CD4-positive, alpha-beta T cell treated with Interleukin-6 for 4 hours (primary cell): ENCODE measurements at places on chromosomes 1 and 21.

DNA sequence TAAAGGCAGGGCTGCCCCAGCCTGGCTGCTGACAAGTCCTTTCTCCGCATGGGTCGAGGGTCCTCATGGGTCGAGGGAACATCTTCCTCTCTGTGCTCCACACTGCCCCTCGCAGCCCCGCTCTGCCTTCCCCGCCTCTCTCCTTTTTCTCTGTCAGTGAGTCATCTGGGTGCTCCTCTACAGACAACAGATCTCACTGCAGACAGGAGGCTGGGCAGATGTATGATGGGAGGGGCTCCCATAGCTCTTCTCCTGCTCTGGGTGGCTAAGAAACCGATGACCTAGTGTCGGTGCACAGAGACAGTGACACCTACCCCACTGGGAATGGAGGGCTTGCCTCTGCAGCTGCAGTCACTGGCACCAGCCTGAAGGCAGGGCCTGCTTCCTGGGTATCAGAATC, 5.5 kb downstream of the KCNA10 start:
- no peak for DNase-seq

- DNase-seq: no peak
These were observed 8.3 kb downstream of the KDF1 start for GRCh38 chr1:26951821-26952497.

- DNase-seq: no peak
These were observed 76.1 kb upstream of the C8B start for GRCh38 chr1:57041901-57042300.

DNA sequence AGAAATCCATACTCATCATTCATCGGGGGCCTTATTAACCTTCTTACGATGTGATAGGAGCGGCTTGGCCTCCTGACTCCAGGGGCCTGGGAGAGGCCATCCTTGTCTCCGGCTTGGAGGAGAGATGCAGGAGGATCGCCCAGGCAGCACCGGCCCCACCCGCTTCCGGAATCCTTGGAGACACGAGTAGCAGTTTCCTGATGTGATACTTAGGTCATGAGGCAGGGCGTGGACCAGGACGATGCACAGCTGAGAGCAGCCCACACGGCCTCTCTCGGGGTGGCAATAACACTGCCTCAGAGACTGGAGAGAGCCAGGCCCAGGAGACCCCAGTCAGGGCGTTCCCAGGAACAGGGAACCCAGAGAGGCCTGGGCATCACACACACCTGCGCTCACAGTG, 163.6 kb upstream of the ARHGEF16 start:
- no peak for DNase-seq

DNA sequence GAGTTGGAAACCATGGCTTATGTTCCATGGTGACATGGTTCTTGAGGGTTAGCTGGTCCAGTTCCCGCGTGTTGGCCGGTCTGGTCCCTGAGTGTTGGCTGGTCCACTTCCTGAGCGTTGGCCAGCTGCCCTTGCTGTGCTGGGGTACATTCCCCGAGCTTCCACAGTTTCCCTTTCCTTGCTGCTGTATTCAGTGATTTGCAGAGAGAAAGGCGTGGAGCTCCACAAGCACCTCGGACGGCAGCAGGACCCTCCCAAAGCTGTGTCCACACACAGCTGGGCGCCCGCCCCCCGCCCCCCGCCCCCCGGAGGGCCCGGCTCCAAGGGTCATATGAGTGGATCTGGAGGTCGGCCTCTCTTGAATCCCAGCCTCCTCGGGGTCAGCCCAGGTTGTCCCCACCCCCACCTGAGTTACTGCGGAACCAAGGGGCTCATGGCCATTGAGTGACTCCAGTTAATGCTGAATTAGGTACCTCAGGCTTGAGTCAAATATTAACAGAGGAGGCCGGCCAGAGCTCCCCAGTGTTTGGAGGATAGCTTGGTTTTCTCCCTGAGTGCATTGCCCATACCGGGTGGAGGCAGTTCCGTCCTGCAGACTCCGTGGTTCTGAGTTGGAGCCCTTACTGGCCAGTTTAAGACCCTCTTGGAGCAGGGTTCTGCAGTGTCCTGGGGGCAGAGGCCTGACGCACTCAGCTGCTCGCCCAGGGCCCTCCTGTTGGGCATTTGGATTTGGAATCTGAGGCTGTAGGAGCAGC, 18.4 kb downstream of the COL18A1 start:
- no peak for DNase-seq

DNA sequence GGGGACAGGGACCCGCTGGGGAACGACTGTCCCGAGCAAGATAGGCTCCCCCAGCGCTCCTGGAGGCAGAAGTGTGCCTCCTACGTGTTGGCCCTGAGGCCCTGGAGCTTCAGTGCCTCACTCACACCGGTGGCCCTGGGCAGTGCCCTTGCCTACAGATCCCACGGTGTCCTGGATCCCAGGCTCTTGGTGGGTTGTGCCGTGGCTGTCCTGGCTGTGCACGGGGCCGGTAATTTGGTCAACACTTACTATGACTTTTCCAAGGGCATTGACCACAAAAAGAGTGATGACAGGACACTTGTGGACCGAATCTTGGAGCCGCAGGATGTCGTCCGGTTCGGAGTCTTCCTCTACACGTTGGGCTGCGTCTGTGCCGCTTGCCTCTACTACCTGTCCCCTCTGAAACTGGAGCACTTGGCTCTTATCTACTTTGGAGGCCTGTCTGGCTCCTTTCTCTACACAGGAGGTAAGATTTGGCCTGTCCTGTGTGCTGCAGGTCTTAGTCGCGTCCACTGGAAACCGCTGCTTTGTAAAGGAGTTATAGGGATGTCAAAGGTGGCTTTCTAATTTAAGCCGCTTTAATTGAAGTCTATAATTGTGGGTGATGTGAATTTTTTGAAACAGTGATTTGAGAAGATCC, 717 bp downstream of the UBIAD1 start:
- peak; percentile 23 for DNase-seq

GRCh38 chr1:19140465-19140864, 69.6 kb downstream of the UBR4 start:
- DNase-seq: no peak

- no peak for DNase-seq
These were observed 133.1 kb downstream of the SETD4 start for GRCh38 chr21:35927262-35927661.

- no peak for DNase-seq
These were observed 138.4 kb upstream of the DSCAM start for GRCh38 chr21:40985370-40985769.

- DNase-seq: no peak
These were observed 340.3 kb downstream of the SEC16B start for GRCh38 chr1:177629526-177629925.

DNA sequence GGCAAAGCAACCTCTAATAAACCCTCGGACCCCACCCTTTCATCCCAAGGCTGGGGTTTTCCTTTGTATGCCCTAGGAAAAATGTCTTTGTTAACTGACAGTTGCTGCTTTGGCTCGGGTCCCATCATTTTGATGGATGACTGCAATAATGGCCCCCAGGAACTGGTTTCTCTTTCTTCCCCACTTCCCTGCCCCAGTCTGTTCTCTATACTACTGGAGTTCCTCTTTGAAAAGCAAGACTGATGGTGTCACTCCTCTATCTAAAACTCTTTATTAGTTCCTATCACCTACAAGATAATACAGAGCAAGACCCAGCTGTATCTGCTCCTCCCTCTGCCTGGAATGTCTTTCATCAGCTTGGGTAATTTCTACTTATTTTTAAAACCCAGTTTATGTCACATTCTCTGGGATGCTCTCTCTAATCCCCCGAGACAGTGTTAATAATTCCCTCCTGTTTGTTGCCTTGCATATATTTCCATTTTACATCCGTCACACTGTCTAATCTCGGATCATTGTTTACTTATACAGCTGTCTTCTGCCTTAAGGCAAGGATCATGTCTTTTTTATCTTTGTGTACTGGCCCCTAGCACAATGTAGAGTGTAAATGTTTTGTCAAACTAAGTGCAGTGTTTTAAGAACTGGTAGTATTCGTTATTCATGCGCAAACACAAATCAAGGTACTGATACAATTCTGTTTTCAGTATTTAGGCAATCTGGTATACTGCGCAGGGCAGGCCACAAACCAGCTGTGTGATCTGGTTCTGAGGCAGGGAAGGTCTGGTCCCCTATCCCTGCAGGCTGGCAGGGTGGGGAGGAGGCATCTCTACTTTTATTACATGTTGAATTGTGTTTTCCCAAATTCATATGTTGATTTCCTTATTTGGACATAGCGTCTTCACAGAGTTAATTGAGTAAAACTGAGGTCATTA, 16.1 kb downstream of the SLAMF1 start:
- DNase-seq: no peak

DNA sequence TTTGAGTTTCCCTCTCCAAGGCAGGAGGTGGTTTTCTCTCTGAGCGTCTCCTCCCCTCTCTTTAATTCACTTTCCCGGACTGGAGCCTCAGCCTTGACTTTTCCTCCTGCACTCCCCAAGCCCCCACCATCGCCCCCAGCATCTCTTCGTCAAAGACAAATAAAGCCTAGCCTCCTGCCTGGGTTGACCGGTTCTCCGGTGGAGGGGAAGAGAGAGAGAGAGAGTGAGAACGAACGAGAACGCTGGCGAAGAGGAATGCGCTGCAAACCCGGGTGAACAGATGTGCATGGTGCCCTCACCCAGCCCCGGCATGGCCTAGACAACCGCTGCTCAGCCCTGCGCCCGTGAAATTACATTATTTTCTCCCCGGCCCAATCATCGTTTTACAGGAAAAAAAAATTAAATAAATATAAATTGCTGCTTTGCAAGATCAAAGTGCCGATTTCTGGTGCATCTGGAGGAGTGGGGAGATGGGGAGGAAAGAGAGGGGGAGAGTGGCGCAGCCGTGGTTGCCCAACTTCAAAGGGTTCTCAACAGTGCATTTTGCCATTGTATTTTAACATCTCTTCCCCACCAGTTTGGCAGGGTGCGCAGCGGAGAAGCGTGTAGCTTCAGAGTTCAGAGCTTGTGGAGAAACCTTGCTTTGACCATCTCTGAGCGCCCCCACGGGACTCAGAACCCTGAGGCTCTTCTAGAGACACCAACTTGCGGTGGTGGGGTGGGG, 11.4 kb upstream of the TBX15 start:
- no peak for DNase-seq

DNA sequence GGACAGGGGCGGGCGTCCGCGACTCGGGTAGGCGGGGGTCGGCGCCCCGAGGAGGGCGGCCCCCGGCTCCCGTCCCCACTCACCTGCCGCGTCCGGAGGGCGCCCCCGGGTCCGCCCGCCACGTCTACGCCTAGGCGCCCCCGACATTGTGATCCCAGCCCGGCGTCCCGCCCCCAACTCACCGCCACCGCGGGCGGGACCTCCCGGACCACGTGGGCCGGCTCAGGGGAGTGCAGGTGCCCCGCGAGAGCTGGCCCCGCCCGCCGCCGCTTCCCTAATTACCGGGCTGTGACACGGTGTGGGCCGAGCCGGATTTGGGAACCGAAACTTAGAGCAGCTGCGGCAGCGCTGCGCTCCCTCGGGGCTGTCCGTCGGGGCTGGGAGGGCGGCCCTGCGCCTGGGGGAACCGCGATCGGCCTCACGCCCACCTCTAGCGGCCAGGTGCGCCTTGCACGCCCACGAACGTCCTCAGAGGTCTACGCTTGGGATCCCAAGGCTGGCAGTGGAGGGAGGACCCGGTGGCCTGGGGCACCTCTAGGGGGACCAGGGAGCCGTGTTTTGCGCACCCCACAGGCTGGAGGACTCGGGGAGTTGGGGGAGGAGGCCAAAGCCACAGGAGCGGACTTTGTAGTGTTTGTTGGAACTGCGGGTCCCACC, 521 bp upstream of the NADK start:
- peak; percentile 88 for DNase-seq

DNA sequence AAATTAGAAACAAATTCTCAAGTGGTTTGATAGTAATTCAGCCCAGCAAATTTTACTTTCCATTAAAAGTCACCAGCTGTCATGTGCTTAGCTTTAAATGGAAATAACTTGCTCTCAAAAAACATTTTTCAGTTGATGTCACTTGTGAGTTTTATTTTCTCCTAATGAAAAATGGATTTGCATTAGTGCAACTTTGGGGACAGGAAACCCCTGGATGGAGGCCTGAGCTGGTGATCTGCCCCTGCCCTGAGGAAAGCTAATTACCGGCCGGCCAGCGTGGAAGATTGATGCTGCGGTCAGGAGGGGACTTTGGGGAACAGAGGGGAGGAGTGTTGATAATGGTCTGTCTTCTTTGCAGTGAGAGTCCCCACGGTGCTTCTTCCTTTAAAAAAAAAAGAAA, 66.8 kb upstream of the ANGPTL1 start:
- DNase-seq: no peak

DNA sequence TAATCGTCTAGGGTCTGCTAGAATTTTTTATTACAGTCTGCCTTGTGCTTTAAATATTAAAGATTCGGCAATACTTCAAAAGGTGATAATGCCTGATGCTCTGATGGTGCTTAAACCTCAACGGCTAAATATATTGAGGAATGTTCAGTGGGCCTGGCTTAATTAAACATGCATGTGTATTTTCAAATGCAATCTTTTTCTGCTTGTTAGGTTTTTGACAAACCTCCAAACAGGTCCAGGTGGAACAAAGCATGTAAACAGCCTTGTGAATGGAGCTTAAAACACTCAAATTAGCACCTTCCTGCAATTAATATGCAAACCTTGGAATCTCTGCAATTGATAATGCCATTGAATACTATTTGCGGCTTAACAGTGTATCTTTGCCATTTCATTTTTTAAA, 334.9 kb downstream of the BARHL2 start:
- no peak for DNase-seq

DNA sequence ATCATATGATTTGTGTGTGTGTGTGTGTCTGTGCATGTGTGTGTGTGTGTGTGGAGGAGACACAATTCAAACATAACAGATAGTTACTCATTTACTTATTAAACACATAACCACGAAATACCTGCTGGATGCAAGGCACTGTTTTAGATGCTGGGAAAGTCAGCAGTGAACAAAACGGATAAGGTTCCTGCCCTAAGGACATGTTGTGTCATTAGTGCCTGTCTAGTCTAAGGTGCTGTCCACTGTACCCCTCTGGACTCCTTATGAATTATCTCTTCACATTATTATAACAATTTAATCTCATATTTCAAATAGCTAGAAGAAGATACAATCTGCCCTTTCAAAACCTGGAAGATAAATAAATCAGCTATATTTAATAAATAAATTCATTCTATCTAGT, 162.4 kb downstream of the PLPPR5 start:
- DNase-seq: no peak

DNA sequence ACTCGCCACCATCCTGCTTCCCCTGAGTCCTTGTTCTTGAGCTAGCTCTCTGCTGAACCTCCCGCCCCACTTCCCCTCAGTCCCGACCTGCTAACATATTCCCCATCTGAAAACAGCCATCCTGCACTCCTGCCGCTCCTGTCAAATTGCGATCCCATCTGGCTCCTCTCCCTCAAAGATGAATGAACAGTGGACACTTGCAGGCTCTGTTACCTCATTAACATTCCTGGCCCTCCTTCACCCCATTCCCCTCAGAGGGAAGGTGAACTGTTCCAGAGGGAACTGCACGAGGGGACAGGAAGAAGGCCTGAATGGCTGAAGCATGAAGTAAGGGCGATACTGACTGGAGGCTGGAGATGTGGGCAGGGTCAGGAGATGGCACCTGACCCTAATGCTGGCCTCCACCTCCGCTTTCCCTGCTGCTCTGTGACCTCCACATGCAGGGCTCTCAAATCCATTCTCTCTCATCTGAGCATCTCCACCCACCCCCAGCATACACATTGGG, 7.4 kb upstream of the CELSR2 start:
- DNase-seq: peak; percentile 11

- DNase-seq: no peak
These were observed 43.5 kb downstream of the TMCC2 start for GRCh38 chr1:205271277-205271676.

GRCh38 chr21:35324372-35325220, 275.5 kb upstream of the RUNX1 start:
- DNase-seq: no peak

- peak; percentile 82 for DNase-seq
These were observed 5.7 kb upstream of the TPRG1L start for GRCh38 chr1:3618881-3619671.
